Activated T-helper 17 cell treated with anti-CD3 and anti-CD28 coated beads, Interleukin-2, amount 50 U/mL, for 72 hours (primary cell): ENCODE measurements at places on chromosomes 12 and 14.

- no peak overlapping the region for H3K4me3 ChIP-seq
- no peak overlapping the region for H3K27ac ChIP-seq
- peaks cover 1% of the 10 kb centered on the region for H3K36me3 ChIP-seq
- H3K27me3 ChIP-seq: no peaks in the 10 kb centered on the region
- H3K4me1 ChIP-seq: peaks cover 15% of the 10 kb centered on the region
Measured at GRCh38 chr12:52063981-52064649, 5.7 kb upstream of the ATG101 start.

DNA sequence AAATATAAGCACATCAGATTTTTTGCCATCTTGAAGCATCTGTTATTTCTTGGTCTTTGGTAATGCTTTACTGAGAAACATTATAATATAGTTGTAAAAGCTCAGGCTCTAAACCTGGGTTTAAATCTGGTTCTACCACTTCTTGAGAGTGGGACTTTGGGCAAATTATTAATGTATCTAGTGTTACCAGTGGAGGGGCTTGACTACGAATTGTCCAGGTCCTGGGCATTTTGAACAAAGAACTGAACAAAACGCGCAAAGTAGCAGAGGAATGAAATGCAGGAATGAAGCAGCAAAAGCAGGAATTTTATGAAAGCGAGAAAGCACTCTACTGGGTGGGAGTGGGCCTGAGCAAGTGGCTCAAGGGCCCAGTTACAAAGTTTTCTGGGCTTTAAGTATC is 50.8 kb downstream of the CAND1 start:
- H3K27me3 ChIP-seq: no peaks in the 10 kb centered on the region
- H3K4me1 ChIP-seq: peaks cover 5% of the 10 kb centered on the region
- ATAC-seq: no peak
- no peak overlapping the region for H3K4me3 ChIP-seq
- H3K36me3 ChIP-seq: peaks cover 37% of the 10 kb centered on the region

- H3K4me1 ChIP-seq: peaks cover 10% of the 10 kb centered on the region
- no peak overlapping the region for H3K27ac ChIP-seq
- no peak overlapping the region for H3K4me3 ChIP-seq
- H3K27me3 ChIP-seq: no peaks in the 10 kb centered on the region
Measured at GRCh38 chr12:88153959-88154358, 11.9 kb downstream of the TMTC3 start.

DNA sequence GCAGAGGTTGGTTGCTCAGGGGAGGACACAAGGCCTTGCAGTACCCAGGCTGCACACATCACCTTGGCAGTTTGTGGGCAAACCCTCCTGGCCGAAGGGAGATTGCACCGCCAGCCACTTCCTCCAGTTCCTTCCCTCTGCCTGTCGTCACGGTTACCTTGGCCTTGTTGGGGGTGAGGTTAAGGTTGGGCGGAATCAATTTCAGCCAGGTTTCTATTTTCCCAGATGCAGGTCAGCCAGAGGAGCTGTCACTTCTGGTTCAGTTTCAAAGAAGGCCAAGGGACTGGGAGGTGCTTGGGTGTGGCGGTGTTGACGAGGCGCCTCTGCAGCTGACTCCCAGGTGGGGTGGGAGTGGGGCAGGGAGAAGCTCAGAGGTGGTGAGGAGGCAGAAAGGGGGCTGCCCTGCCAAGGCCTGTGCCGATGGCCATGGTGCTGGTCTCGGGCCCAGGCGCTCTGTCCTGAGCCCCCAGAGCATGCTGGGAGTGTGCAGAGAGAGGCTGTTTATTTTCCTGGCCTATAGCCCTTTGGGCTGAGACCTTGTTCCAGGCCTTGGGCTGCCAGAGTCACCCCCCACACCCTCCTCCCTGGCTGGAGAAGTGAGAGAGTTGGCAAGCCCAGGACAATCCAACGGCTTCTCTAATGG is 31.4 kb downstream of the JDP2 start:
- H3K36me3 ChIP-seq: no peaks in the 10 kb centered on the region
- no peaks in the 10 kb centered on the region for H3K27me3 ChIP-seq
- ATAC-seq: no peak
- no peak overlapping the region for H3K4me3 ChIP-seq

GRCh38 chr12:46065412-46066166 is 75.2 kb upstream of the SCAF11 start:
- no peaks in the 10 kb centered on the region for H3K36me3 ChIP-seq
- no peak overlapping the region for H3K27ac ChIP-seq
- H3K4me3 ChIP-seq: no peak overlapping the region
- H3K27me3 ChIP-seq: peaks cover 4% of the 10 kb centered on the region
- H3K4me1 ChIP-seq: peaks cover under 1% of the 10 kb centered on the region

DNA sequence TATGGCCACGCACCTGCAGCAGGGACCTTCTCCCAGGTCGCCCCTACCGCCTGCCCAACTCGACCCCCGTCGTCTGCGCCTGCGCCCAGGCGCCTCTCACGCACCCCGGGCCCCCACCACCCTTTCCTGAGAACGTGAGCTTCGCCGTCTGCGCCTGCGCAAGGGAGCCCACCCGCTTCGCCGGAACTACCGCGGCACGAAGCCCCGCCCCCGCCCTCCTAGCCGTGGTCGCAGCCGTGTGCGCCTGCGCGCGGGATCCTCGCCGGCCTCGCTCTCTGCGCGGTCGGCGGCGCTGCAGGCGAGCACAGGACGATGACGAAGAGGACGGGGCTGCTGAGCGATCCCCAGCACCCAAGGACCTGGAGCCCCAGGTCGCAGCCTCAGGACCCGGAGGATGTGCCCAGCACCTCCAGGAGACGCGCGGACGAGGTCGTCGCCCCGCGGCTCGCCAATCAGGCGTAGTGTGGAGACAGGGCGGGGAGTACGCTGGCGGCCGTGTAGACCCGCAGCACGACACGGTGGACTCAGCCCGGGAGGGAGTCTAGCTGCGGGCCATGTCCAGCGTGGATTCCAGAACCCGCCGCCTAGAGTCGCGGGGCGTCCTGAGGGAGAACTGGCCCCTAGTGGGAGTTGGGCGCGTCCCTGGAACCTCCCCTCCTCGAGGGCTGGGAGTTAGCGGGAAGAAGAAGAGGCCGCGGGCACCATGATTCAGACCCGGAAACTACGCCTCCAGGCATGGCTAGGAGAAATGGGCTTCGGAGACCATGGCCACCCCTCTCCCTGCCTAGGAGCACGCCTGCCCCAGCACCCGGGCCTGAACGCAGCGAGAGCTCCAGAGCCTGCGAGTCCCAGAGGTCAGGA is 1120.8 kb upstream of the TMEM132C start:
- peak overlapping the region; percentile 75 for H3K4me3 ChIP-seq
- no peaks in the 10 kb centered on the region for H3K4me1 ChIP-seq
- ATAC-seq: peak; percentile 93
- H3K27ac ChIP-seq: peak overlapping the region; percentile 46
- H3K36me3 ChIP-seq: no peaks in the 10 kb centered on the region

DNA sequence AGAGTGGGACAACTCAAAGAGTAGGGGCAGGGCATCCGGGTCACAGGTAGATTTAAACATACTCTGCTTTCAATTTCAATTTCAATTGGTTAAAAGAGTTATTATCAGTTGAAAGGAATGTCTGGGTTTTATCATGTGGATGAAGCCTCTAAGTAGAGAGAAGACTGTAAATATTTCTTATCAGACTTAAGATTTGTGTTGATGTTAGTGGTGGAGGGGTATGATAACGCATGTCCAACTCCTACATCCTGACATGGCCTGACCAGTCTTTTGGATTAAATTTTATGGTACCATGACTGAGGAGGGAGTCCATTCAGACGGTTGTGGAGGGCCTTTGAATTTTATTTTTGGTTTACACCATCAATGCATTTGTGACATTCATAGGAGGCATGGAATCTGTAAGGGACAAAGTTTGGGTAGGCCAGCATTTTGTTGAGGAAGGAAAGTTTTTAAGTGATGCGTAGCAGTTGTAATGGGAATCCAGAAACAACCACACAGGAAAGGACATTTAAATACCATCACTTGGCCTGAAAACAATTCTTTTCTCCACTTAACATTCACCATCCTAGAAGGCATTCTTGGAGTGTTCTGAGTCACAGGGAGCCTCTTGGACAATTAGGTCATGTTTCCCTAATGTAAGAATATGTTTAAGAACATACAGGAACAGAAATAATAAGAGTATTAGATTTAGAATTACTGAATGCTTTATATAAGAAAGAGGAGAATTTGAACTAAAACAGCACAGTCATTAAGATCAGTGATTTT is 371.9 kb downstream of the ATP23 start:
- H3K36me3 ChIP-seq: no peaks in the 10 kb centered on the region
- no peak overlapping the region for H3K4me3 ChIP-seq
- no peak for ATAC-seq
- H3K27ac ChIP-seq: no peak overlapping the region
- H3K4me1 ChIP-seq: no peaks in the 10 kb centered on the region
- H3K27me3 ChIP-seq: peaks cover 12% of the 10 kb centered on the region

DNA sequence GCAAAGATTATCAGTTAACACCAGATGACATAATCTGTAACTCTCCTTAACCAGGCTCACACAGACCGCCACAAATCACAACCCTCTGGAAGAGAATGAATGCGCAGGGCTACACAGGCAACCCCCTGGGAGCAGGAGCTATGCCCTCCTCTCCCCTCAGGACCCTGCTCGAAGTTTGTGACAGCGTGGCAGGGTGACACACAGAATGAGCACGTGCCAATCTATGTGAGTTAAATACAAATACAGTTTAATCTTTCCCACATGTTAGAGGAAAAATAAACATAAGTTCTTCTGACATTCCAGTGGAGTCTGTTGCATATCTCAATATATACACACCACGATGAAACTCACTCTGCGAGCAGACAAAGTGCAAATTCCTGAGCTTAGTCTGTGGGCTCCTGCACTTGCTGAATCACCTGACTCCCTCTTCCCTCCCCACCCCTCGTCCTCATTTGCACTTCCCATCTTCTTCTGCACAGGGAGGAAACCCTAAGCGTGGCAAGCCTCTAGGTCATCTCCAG is 37.6 kb downstream of the BCAT1 start:
- no peaks in the 10 kb centered on the region for H3K4me1 ChIP-seq
- H3K27me3 ChIP-seq: peaks cover 7% of the 10 kb centered on the region
- H3K4me3 ChIP-seq: no peak overlapping the region

- peaks cover 15% of the 10 kb centered on the region for H3K4me1 ChIP-seq
- H3K27ac ChIP-seq: no peak overlapping the region
- H3K4me3 ChIP-seq: no peak overlapping the region
- H3K27me3 ChIP-seq: peaks cover 30% of the 10 kb centered on the region
- no peaks in the 10 kb centered on the region for H3K36me3 ChIP-seq
Measured at GRCh38 chr14:99749763-99750715, 43.2 kb upstream of the EML1 start.

- ATAC-seq: no peak
- H3K36me3 ChIP-seq: no peaks in the 10 kb centered on the region
- H3K4me1 ChIP-seq: no peaks in the 10 kb centered on the region
- no peaks in the 10 kb centered on the region for H3K27me3 ChIP-seq
- H3K4me3 ChIP-seq: no peak overlapping the region
- no peak overlapping the region for H3K27ac ChIP-seq
Measured at GRCh38 chr12:41663598-41664265, 475.6 kb downstream of the PDZRN4 start.

DNA sequence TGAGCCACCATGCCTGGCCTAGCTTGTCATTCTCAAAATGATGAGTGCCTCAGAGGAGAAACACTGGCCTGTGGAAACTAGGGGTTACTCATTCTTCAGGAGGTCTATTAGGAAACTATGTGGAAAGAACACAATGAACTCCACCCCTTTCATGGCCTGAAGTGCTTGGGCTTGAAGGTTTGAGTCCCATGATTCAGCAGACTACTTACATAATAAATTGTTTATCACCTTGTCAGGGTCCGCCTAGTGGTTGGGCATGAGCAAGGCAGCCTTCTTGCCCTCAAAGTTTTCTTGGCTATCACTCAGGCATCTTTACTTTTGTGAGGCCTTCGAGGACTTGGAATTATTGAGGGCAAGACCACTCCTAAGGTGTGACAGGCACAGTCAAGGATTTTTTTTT is 251.2 kb downstream of the ACSS3 start:
- H3K27me3 ChIP-seq: no peaks in the 10 kb centered on the region
- no peak overlapping the region for H3K4me3 ChIP-seq
- no peaks in the 10 kb centered on the region for H3K36me3 ChIP-seq
- no peak for ATAC-seq

DNA sequence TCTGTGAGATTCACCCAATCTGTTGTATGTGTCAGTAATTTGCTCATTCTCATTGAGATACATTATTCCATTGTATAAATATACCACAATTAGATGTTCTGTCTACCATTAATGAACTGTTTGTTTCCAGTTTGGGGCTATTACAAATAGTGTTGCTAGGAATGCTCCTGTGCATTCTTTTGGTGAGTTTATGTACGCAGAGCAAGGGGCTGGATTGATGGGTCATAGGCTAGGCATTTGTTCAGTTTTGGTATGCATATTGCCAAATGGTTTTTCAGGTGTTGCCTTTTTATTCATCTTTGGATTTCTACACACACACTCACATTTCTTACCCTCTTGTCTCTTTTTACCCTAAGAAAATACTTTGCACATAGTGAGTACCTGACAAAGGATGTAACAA is 93.4 kb downstream of the GPATCH2L start:
- H3K27me3 ChIP-seq: peaks cover 2% of the 10 kb centered on the region
- no peaks in the 10 kb centered on the region for H3K36me3 ChIP-seq
- ATAC-seq: no peak
- H3K4me3 ChIP-seq: no peak overlapping the region
- no peak overlapping the region for H3K27ac ChIP-seq

- H3K27me3 ChIP-seq: no peaks in the 10 kb centered on the region
- peak overlapping the region; percentile 91 for H3K27ac ChIP-seq
- H3K36me3 ChIP-seq: peaks cover 8% of the 10 kb centered on the region
- H3K4me1 ChIP-seq: peaks cover 21% of the 10 kb centered on the region
- no peak for ATAC-seq
Measured at GRCh38 chr12:13197526-13198143, 1.1 kb downstream of the EMP1 start.

- H3K27ac ChIP-seq: no peak overlapping the region
- no peaks in the 10 kb centered on the region for H3K36me3 ChIP-seq
- ATAC-seq: no peak
- no peaks in the 10 kb centered on the region for H3K4me1 ChIP-seq
- peaks cover 49% of the 10 kb centered on the region for H3K27me3 ChIP-seq
Measured at GRCh38 chr14:93431036-93431670, 414 bp downstream of the UNC79 start.

GRCh38 chr12:24909667-24910066 is 39.2 kb downstream of the BCAT1 start:
- no peak overlapping the region for H3K4me3 ChIP-seq
- H3K27ac ChIP-seq: no peak overlapping the region
- H3K27me3 ChIP-seq: peaks cover 7% of the 10 kb centered on the region
- no peak for ATAC-seq

DNA sequence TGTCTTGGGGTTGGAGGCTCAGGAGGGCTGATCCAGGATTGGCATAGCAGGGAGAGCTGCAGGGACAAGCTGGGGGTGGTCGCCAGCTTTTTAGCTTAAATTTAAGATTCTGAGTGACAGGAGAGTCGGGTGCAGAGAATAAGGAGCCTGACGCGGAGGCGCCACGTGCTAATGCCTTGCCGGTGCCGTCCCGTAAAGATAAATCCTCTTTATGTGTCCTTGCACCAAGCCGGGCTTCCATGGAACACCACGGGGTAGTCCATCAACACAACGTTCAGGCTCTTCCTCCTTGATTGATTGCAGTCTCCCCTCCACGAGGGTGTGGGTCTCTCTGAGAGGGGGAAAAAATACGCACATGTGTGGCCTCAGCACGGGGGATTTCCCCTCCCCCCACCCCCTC is 3.9 kb downstream of the DLK1 start:
- H3K4me3 ChIP-seq: no peak overlapping the region
- no peak for ATAC-seq
- H3K4me1 ChIP-seq: peaks cover 4% of the 10 kb centered on the region
- no peaks in the 10 kb centered on the region for H3K36me3 ChIP-seq
- peaks cover 27% of the 10 kb centered on the region for H3K27me3 ChIP-seq
